ENCODE measurements at places on chromosomes 13 and 19.

- no peak for DNase-seq
- no peak overlapping the region for H3K27ac ChIP-seq
- peaks cover 3% of the 10 kb centered on the region for H3K36me3 ChIP-seq
- H3K4me1 ChIP-seq = no peaks in the 10 kb centered on the region
- H3K4me3 ChIP-seq = no peak overlapping the region
Measured at GRCh38 chr19:4684312-4685095, 14.4 kb upstream of the MYDGF start.

- no peaks in the 10 kb centered on the region for H3K27me3 ChIP-seq
- H3K4me1 ChIP-seq = no peaks in the 10 kb centered on the region
- no peak overlapping the region for H3K4me3 ChIP-seq
- no peaks in the 10 kb centered on the region for H3K36me3 ChIP-seq
- DNase-seq = no peak
Measured at GRCh38 chr19:28134311-28134710, 1078.6 kb downstream of the UQCRFS1 start.

GRCh38 chr13:30725326-30726085, 9.8 kb upstream of the ALOX5AP start:
- H3K27ac ChIP-seq = no peak overlapping the region
- no peak overlapping the region for H3K4me3 ChIP-seq
- no peaks in the 10 kb centered on the region for H3K36me3 ChIP-seq
- H3K27me3 ChIP-seq = no peaks in the 10 kb centered on the region
- DNase-seq = peak; percentile 25

GRCh38 chr19:17680230-17680722, 7.9 kb downstream of the UNC13A start:
- H3K36me3 ChIP-seq = no peaks in the 10 kb centered on the region
- peaks cover 9% of the 10 kb centered on the region for H3K27me3 ChIP-seq
- no peak overlapping the region for H3K27ac ChIP-seq
- H3K4me3 ChIP-seq = peak overlapping the region; percentile 53

DNA sequence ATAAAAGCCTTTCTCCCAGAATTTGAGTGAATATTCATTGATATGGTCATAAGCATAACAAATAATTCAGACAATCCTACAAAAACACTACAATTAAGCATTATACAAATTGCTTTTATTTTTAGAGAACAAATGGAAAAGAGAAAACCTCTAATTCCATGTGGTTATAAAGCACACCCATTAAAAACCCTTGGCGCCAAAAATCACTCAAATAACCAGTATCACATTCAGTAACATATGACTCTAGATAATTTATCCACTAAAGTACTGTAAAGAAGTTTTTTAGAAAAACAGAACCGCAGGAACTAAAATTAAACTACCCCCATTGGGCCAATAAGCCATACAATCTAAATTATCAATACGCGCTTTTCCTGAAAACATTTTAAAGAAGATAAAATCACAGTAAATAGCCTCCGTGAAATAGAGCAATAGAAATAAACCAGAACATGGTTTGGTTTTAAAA, 569 bp downstream of the LCP1 start:
- peaks cover 21% of the 10 kb centered on the region for H3K27me3 ChIP-seq
- no peaks in the 10 kb centered on the region for H3K4me1 ChIP-seq
- no peak overlapping the region for H3K4me3 ChIP-seq
- no peak overlapping the region for H3K27ac ChIP-seq
- no peak for DNase-seq
- no peaks in the 10 kb centered on the region for H3K36me3 ChIP-seq

DNA sequence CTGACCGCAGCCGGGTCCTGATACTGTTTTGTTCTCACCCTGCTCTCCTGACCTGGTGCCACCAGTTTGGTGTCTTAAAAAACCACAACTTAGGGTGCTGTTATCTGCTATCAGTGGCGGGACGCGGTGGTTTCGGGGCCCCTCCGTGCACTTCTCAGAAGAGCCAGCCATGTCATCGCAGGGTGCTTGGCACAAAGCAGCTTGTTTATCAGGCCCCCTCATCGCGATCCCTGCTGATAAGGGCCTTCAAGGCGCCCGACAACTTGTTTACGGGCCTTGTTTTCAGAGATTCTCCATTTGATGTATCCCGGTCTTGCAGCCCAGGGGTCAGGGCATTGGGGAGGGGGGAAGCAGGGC, 58.1 kb upstream of the KLF2 start:
- no peaks in the 10 kb centered on the region for H3K36me3 ChIP-seq
- H3K27me3 ChIP-seq = no peaks in the 10 kb centered on the region
- no peaks in the 10 kb centered on the region for H3K4me1 ChIP-seq
- no peak overlapping the region for H3K27ac ChIP-seq
- DNase-seq = no peak

DNA sequence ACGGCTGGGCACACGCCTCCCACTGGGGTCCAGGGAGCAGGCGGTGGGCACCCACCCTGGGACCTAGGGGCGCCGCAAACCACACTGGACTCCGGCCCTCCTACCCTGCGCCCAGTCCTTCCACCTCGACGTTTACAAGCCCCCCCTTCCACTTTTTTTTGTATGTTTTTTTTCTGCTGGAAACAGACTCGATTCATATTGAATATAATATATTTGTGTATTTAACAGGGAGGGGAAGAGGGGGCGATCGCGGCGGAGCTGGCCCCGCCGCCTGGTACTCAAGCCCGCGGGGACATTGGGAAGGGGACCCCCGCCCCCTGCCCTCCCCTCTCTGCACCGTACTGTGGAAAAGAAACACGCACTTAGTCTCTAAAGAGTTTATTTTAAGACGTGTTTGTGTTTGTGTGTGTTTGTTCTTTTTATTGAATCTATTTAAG, 1.6 kb downstream of the JUNB start:
- H3K27ac ChIP-seq = peak overlapping the region; percentile 99

Measured in GM23248 (cell line).